ENCODE measurements at places on chromosomes 5 and 9.

DNA sequence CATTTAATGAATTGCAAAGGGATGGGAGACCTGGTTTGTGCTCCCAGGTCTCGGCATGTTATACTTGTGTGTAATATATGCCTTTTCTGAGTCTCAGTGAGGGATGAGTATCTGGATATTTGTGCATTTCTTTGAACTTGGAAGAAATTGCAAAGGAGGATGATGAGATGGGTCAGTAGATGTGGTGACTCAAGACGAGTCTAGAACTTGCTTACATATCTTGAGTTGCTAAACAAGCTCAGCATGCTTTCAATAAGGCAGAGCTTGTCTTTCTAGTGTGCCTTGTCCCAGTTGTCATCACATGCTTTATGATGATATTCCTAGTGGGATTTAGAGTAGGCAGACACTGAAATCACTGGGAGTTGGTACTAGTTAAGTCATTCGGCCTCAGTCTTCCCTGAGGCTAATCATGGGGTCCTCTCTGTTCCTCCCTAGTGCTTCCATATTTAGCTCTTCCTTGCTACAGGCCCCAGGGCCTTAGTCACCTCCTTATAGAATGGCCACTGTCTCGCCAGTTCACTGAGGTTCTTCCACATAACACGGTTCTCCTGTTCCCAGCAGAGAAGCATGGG lies 222.3 kb downstream of the ARRDC3 start:
- no peak for DNase-seq

GRCh38 chr5:146731909-146732659 lies 146.5 kb downstream of the PPP2R2B start:
- DNase-seq: no peak

GRCh38 chr5:55674340-55674739 lies 37.8 kb downstream of the SLC38A9 start:
- no peak for DNase-seq

DNA sequence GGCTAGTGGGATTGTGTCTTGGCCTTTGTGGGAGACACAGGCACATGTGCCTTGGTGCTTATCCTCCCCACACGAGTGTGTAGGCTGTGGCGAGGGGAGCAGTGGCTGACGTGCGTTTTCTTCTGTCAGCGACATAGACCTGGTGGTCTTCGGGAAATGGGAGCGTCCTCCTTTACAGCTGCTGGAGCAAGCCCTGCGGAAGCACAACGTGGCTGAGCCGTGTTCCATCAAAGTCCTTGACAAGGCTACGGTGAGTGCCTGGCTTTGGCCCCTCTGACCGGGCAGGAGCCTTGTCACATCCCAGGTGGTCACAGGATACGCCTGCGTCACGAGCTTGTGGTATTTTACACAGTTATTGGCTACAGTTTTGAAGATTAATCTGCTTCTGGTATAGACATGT lies 26.4 kb downstream of the TENT4A start:
- no peak for DNase-seq

DNA sequence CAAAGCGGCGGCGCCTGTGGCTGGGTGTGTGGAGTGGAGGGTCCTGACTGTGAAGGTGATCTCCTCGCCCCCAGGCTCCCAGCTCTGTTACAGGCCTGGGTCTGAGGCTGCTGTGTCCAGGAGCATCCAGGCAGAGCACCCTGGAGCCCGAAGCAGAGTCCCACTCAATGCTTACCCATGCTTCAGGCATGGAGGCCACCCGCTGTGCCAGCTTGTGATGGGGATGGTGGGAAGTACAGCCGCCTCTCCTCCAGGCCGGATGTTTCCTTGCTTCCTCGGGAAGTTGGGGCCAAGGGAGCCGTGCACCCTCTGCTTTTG lies 255.9 kb upstream of the IRX1 start:
- DNase-seq: no peak

DNA sequence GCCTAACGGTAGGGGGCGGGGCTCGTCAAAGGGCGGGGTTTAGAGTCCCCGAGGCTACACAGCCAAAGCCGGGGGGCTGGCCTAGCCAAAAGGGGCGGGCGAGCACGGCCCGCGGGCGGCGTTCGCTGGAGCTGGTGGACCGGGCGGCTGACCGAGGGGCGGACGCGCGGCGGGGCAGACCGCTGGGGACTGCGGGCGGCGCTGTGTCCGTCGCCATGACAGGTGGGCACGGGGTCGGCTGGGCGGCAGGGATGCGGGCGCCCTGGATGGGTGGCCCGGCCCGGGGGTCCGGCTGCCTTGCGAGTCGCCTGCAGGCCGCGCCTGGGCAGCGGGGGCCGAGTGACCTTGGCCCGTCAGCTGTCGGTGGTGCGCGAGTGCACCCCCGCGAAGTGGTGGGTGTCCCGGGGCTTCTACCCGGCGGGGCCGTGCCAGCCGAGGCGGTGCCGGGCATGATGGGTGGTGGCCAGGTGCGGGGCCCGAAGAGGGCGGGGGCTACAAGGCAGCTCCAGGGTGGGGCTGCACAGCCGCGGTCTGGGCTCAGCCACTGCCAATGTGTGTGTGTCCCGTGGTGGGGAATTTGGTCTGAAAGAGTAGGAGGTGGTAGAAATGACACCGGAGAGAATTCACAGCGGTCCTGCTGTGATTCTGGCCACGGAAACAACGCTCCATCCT lies at the start of gene CARD19:
Gene CARD19, plus strand, starts transcription at position 87 of the 672 bp plus-strand sequence. Its CDS starts 129 bp downstream, at position 216.
- DNase-seq: peak; percentile 64

GRCh38 chr5:168273056-168273980 lies 18.1 kb upstream of the WWC1 start:
- no peak for DNase-seq

GRCh38 chr5:17379100-17379951 lies 118.7 kb upstream of the TAF11L2 start:
- DNase-seq: no peak

DNA sequence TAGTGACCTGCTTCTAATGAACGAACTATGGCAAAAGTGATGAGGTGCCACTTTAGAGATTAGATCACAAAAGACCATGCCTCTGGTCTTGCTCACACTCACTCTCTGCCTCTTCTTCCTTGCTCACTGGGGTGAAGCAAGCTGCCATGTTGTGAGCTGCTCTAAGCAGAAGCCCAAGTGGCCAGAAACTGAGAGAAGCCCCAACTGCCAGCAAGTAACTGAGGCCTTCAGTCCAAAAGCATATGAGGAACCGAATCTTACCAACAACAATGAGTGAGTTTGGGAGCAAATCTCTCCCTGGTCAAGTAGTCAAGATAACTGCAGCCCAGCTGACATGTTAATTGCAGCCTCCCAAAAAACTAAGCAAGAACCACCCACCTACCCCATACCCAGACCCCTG lies 126.0 kb upstream of the ACO1 start:
- DNase-seq: no peak

DNA sequence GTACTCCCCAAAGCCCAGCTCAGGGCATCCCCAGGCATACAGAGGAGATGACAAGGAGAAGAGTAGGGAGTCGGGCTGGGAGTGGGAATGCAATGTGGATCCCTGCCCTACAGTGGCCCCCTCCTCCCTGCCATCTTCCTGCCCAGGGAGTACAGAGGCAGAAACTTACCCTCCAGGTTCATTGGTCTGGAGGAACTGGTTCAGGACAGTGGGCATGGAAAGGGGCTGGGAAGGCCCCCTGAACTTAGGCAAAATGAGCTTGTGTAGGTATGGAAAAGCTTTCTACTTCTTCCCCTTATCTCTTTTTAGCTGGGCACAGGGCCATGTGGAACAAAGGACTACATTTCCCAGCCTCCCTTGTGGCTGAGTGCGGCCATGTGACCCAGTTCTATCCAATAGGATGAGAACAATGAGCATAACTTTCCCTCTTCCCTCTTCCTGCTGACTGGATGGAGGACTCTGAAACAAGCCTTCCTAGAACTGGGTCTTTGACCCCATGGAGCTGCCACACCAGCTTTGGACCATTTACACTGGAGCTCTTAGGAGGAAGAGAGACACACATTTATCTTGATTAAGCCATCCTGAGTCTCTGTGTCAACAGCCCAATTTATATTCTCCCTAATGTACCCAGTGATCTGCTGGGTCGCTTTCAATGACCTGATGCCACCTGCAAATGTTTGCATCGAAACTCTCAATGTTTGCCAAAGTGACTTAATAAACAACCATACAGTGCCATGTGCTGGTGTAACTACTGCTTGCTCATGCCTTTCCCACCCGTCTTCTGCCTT lies 25.0 kb upstream of the HMCN2 start:
- peak; percentile 65 for DNase-seq

- DNase-seq: no peak
Measured at GRCh38 chr5:168209244-168209995, 82.0 kb upstream of the WWC1 start.

DNA sequence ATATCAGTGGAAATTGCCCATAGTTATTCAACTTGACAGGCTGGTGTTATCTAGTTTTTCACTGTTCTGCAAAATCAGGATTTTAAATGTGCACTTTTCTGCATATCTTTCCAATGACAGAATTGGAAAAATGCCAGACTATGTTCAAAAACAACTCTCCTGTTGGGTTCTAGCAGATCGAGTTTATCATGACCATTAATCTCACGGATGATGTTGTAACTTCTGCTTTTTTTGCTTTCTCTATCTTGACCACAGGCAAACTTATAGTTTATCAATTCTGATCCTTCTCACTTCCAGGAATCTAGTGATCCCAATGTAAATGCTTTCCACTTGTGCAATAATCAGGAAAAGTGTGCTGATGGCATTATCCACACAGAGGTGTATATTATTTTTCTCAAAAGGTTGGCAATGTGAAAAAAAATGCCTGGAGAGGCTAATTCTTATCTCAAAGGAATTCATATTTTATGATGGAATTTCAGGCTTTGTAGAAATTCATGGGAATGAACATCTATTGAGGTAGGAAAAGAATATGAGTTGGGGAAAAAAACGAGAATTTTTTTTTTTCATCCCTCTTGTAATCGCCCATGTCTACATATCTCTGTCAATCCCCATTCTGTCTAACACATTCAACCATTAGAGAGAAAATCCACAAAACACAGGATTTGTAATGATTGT lies 73.6 kb upstream of the DAB2 start:
- DNase-seq: no peak

GRCh38 chr5:88235828-88236227 lies 32.8 kb downstream of the TMEM161B start:
- no peak for DNase-seq

DNA sequence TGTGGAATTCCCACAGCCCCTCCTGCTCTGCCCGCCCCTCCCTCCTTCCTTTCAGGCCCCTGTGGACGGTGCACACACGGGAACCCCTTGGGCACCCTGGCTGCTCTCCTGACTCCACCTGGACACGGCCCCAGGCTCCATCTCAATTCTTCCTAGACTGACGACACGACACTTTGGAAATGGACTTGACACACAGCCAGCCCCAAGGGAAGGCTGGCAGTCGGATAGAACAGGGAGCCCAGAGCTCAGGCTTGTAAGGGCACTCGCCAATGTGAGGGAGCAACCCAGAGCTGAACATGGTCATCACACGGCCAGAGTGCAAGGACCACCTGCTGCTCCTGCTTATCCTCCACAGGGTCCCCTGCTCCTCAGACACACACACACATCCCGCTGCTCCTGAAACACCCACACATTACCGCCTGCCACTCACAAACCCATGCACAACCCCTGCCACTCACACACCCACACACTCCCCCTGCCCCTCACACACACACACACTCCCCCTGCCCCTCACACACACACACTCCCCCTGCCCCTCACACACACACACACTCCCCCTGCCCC lies 8.9 kb downstream of the SLC9A3 start:
- DNase-seq: no peak

Data from CD4-positive, alpha-beta T cell treated with Interleukin-21 for 1 hour (primary cell).